ENCODE measurements at places on chromosomes 7 and 10.

- DNase-seq, result no peak
Measured at GRCh38 chr7:94507462-94507861, 2.1 kb upstream of the CASD1 start.

DNA sequence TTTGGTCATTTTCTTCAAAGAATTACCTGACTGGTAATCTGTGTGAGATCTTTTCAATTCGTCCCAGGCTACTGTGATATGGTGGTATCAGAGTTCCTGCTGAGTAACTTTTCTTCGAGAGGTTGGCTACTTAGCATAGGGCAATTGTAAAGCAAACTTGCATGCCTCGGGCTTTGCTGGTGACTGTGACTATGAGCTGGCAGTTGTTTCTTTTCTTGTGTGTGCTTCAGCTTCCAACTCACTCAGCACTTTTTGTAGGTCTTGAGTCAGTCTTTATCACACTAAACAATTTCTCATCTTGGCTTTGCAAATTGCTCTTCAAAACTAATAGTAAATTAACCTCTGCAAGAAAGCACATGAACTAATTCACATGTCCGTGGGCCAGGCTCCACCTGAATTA lies 44.3 kb downstream of the PRR15 start:
- DNase-seq, result no peak

DNA sequence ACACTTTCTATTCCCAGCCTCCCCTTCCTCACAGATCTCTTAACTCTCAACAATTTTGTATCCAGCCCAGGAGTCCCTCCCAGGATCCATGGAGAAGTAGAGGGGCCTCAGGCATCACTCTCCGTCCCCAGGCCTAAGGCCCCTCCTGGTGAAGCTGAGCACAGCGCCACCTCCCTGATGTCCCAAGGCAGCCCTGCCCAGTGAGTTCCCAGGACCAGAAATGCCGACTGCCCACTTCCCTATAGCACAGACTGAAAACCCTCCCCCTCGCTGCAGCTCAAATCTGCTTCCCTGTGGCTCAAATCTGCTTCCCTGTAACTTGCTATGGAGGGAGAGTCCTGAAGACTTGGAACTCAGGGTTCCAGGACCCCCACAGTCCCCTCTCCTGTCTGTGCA lies 35.6 kb downstream of the YKT6 start:
- no peak for DNase-seq

DNA sequence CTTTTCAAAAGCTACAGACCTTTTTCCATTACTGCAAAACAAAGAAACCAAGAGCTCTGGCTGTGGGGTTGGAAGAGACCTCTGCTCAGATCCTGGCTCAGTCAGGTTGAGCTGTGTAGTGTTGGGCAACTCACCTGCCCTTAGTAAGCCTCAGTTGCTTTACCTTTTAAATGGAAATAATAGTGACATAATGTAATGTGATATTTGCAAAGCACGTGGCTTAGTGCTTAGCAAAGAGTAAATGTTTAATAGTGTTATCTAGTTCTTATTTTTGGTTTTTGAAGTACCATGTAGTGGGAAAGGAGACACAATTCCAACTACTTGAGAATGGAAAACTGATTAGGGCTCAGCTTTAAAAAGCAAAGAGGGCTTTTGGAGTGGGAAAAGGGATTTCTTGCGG lies 100.2 kb downstream of the SVIL start:
- DNase-seq, result no peak

DNA sequence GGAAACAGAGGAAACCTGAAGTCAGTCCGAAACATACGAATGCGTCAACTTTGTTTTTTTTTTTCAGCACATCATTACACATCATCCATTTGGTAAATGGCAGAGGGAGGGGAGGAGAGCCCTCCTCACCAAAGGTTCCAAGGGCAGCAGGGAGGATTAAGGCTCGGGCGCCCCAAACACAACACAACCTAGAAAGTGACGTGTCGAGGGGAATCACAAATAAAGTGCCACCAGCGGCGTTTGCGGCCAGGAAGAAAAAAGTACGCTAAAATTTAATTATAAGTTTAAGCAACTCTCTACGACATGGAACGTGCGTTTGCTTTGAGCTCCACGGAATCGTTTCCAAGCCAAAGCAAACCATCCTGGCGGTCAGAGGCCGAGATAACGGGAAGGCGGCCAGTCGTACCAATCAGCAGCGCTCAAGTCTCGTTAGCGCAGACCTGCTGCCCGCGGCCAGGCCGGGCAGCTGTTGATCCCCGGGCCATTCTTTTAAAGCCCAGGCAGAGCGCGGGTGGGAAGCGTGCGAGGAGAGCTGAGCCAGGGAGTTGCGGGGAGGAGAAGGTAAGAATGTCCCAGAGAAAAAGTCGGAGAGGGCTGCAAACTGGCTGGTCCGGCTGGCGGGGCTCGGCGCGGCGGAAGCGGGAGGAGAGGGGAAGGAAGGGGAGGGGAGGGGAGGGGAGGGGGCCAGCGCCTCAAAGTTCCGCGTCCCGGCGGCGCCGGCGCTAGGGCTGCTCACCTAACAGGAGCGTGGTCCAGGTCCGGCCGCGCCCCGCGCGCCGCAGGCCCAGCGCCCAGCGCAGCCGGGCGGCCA lies 719 bp downstream of the DPY19L1 start:
- peak; percentile 3 for DNase-seq

DNA sequence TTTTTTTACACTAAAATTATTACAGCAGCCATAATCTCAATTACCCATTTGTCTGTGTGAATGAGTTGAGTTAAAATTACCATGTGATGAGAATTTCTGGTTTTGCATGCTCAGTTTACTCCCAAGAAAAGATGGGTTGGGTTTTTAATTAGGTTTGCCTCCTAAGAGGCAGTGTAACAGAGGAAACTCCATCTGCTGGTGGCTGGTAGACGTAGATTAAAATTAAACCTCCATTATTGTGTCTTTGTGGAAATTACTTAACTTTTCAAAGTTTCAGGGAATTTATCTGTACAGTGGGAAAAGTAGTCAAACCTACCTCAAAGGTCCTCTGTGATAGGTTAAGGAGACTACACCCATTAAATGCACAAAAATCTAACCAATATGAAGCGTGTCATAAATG lies 954.2 kb downstream of the PCDH15 start:
- DNase-seq, result no peak

DNA sequence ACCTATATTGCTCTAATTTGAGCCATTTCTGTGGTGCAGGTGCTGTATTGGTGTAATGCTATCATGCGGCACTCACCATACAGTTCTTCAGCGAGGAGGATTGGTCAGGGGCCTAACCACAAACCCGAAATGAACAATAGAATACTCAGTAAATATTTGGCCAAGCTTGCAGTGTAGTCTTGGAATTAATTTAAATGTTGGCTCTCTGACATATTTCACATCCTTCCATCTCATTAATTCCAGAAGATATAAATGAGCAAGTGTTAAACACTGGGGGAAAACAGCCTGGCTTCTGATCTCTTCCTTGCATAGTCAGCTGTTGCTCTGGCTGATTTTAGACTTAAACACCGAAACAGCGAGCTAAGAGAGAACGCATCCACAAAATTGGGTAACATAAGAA lies 663.1 kb upstream of the GHITM start:
- no peak for DNase-seq

GRCh38 chr7:50554431-50555322 lies 10.5 kb downstream of the DDC start:
- no peak for DNase-seq

DNA sequence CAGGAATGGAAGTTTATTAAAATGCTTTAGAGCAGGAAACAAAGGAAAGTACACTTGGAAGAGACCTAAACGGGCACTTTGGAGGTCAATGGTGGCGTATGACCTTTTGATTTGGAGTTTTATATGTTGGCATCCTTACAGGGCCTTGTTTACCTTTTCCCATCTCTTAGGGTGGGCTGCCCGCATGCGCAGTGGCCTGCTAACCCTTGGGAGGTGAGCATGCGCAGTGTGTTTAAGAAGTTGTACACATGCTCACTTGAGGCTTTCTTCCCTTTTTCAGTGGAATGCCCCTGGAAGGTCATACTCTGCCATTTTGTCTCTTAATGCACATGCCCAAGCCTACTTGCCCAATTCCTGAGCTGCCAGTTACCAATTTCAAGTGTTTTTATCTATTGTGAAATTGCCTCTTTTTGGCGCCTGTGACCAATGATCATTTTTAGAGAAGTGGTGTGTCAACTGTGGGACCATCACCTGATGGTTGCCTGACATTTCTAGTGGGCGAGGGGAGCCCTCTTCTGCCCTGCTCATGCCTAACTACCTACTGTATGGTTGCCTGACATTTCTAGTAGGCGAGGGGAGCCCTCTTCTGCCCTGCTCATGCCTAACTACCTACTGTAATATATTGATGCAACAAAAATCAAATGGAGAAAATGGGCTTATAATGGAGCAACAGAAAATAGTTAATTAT lies 138.0 kb downstream of the PPP1R9A start:
- DNase-seq, result no peak

GRCh38 chr10:124562425-124563060 lies 100.9 kb downstream of the LHPP start:
- DNase-seq, result no peak

DNA sequence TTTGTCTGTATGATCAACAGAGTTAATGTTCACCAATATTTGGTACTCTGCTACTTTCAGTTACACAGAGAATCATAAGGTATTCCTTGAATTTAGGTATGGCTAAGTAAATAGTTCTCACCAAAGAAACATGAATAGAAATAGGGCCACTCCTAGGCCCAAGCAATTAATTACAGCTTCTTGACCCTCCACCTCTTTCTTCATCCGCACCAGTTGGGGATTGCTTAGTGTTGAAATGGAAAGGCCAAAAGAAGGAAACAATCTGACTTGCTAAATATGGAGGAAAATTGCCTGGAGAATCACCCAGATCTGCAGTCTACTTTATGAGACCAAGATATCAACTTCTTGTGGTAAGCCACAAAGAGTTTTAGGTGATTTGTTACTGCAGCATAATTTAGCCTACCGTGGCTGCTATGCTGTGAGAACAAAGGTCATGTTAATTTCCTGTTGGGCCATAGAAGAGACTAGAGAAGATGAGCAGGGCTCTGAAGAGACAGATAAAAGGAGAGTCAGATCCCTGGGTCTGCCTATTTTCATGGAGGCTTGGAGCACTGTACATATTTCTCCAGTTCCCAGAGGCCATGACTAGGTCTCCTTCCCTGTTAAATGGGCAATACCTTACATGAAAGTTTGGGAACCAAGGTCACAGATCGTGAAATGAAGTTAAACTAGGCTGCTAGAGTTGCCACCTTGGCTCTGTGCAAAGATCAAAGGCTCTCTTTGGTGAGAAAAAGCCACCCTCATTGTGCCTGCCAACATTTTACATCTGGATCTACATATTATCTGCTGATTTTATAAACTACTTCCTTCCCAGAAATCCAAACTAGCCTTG lies 93.3 kb upstream of the GDF10 start:
- no peak for DNase-seq

GRCh38 chr10:84957427-84957826 lies 629.0 kb downstream of the CCSER2 start:
- DNase-seq, result no peak

- no peak for DNase-seq
Measured at GRCh38 chr7:104096683-104097082, 107.2 kb upstream of the RELN start.

- DNase-seq, result no peak
Measured at GRCh38 chr7:52085610-52086009, 769.0 kb upstream of the COBL start.

- no peak for DNase-seq
Measured at GRCh38 chr10:6786579-6787031, 206.5 kb upstream of the PRKCQ start.

DNA sequence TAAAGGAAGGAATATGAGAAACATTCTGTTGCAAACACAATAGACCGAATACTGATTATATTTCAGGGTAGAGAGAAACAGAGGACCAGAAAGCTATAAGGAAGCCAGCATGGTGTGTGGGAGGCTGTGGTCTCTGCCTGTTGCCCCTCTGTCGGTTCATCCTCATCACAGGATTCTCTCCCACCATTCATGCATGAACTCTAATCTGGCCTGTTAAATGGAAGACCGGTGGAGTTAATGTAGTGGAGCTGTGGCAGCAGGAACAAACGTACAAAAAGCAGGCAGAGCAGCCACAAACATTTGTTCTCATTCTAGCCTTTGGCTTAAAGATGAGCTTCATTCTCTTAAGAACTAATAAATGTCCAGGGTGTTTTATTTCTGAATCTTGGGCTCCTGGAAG lies 902.4 kb downstream of the LRMDA start:
- DNase-seq, result no peak

DNA sequence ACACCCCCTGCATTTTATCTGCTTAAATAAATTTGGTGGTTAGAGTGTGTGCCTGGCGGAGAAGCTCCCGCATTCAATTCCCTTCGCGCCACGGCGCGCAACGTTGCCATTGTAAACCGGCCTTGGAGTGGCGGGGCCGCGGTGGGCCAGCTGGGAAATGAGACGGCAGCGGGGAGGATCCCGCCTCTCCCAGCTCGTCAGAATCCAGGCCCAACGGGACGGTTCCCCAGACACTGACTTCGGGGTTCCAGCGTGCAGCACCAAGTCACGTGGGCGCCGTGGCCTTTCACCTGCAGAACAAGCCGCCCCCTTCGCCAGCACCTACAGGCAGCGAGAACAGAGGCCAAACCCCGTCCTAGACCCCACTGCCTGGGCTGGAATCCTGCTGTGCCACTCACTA lies 103.4 kb downstream of the GRID1 start:
- no peak for DNase-seq

DNA sequence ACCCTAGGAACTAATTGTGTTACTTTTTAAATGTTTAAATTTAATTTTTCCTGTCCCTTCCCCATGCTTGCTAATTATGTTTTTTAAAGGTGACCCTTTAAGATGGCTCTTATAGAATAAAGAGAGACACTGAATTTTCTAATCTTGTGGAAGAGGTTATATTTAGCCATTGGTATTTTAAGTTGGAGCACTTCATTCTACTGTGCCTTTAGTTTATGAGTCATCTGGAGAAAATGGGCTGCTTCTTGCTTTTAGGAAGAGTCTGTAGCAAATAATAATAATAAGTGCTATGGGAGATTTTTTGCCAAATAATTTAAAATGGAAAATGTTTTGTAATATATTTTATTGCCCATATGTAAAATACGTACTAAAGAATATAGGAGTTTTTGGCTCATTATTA lies 139.7 kb downstream of the ADK start:
- no peak for DNase-seq

DNA sequence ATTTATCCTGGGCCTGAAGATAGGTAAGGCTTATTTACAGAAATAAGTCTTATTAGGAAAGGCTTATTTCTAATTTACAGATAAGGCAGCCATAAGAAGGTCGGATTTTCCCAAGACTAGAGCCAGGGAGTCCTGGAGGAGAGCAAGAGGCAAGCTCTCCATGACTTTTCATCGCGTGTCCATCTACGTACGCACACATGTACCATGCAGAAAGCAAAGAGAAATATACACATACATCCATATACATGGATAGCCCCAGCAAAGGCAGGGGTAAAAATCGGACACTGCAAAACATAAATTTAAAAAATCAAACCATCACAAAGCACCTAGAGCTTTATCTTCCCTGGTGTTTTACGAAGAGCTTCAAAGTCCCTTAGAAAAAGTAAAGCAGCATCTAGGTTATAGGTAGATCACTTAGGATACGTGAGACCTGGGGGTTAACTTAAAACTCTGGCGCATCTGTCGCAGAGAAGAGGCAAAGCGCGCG lies 25.8 kb upstream of the ZRANB1 start:
- no peak for DNase-seq

GRCh38 chr10:104613406-104613805 lies 27.7 kb upstream of the SORCS3 start:
- no peak for DNase-seq
